ENCODE measurements at places on chromosomes 12 and 14.

DNA sequence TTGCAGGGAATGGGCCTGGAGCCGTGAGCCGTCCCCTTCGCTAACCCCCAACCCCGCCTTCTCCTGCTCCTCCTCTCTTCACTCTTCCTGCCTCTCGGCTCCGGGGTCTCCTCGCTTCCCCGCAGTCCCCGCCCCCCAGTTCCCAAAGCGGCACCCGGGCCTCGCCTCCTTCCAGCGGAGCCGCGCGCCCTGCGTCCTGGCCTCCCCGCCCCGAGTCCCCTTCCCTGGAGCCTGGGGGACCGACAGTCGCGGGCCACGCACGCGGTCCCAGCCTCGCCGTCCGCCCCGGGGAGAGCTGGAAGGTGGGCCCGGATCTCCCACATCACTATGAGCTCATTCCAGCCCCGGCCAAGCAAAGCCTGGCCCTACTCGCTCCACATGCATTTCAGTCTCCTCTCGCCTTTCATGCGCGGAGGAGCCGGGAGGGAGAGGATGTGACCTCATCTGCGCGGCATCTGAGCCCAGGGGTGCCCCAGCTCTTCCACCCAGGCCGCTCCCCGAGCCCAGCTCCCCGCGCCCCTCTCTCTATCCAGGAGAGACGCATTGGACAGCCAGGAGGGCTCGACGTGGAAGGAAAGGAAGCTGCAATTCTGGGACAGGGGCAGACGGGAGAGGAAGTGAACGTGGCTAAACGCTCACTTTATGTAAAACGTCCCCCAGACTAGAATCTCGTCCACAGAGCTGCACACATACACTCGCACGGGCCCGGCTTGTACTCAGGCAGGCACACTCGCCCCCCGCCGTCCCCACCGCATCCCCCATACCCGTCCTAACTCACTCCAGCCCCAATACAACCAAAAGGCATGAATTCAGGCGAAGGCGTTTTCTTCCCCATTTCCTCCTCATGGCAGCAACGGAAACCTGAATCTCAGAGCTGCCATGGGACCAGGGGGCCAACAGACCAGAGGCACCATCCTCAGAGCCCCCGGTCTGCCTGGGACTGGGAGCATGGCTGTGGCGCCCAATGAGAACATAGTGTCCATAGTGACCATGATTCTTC lies 108.7 kb upstream of the CCND2 start:
- no peak for DNase-seq

DNA sequence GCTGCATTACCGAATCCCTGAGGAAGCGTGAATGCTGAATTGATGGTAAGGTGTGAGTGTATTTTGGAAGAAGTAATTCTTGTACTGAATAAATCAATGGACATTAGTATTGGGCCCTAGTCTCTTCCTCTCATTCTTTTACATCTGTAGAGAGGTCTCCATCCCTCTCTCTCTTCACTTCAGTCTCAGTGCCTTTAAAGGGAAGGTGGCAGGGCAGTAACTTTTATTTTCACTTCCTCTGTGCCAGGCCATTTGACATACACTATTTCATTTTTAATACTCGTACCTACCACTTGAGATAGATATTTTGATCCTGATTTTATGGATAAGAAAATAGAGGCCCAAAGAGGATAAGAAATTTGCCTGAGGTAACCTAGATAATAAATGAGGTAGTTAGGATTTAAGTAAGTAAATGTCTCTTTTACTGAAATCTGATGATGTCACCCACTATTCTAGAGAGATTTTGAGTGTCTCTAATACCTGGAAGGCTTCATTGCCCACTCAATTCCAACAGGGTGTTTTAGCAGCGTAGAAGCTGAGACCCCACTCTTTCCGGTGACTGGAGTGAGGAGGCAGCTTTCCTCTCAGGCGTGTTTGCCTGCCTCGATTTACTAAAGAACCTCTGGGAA lies 177.9 kb upstream of the PRICKLE1 start:
- no peak for DNase-seq

GRCh38 chr12:31261744-31262143 lies 64.2 kb downstream of the SINHCAF start:
- no peak for DNase-seq

DNA sequence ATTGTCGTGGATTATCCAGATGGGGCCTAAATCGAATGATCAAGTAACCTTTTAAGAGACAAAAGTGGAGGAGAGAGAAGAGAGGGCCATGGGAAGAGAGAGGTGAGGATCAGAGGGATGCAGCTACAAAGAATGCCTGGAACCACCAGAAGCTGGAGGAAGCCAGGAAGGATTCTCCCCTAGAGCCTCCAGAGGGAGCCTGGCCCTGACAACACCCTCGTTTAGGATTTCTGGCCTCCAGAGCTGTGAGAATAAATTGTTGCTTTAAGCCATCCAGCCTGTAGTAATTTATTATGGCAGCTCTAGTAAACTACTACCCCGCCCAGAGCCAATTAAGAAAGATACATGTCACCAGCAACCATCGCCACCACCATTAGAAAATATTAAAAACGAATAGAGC lies 46.2 kb upstream of the GSC start:
- DNase-seq, result no peak

GRCh38 chr14:104139460-104140212 lies 1.2 kb downstream of the KIF26A start:
- no peak for DNase-seq

- no peak for DNase-seq
Observed at GRCh38 chr14:75168586-75169335, 7.7 kb downstream of the TMED10 start.

GRCh38 chr12:54463484-54463883 lies 9.9 kb downstream of the GTSF1 start:
- no peak for DNase-seq

DNA sequence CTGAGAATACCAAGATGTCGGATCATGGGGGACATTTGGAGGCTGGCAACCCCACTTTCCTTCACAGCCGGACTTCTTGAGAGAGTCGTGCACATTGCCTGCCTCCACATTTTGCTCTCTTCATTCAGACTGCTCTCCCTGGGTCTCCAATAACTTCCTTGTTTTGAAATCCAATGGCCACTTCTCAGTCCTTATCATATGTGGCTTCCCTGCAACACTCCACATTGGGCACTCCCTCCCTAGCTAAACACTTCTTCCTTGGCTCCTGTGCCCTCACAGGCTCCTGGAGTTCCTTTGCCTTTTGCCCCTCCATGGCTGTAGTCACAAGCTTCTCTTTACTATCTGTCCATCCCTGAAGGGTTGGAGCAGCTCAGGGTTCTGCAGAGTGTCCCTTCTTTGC lies 30.1 kb downstream of the NPC2 start:
- no peak for DNase-seq

DNA sequence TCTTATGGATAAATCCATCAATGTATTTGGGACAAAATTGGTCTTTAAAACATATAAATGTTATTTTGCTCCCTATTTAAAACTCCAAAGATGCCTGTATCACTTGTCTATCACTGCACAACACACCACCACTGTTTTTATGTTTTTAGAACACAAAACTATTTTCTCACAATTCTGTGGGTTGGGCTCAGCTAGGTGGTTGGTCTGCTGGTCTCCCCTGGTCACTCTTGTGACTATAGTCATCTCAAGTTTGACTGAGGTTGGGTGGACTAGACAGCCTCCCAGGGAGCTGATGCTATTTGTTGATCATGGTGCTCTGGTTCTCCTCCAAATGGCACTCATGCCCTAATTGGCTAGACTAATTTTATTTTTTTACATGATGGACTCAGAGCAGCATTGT lies 39.5 kb upstream of the NR1H4 start:
- no peak for DNase-seq

GRCh38 chr14:61696753-61697318 lies 1.5 kb downstream of the HIF1A start:
- no peak for DNase-seq

DNA sequence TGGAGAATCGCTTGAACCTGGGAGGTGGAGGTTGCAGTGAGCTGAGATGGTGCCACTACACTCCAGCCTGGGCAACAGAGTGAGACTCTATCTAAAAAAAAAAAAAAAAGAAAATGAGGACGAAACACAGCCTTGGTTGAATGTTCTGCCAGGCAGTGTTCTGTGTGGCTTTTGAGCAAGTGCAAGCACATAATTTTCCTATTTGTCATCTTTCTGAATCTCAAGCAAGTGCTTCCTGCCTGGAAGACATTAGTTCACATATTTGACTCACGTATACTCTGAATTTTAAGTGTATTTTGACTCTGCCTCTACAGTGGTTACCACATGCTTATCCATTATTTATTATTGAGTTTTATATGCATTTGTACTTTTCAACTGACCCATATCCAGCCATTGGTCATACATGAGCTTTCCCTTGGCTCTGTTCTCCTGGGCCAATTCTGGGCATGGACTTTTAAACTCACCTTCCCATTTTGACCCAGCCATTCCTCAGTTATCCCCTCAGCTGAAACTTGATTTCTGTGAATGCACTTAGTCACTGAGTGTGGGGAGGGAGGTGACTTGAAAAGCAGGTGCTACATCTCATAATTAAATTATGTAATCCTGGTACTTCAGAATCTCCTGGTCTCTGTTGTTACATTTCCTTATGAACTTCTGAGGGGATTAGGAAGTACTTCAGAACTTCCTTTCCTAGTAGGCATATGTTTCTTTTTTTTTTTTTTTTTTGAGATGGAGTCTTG lies 8.1 kb downstream of the OR10G2 start:
- no peak for DNase-seq

- DNase-seq, result no peak
Observed at GRCh38 chr14:34643361-34643760, 13.4 kb upstream of the SNX6 start.

GRCh38 chr12:6965714-6966113 lies 4.8 kb downstream of the PHB2 start:
- no peak for DNase-seq

DNA sequence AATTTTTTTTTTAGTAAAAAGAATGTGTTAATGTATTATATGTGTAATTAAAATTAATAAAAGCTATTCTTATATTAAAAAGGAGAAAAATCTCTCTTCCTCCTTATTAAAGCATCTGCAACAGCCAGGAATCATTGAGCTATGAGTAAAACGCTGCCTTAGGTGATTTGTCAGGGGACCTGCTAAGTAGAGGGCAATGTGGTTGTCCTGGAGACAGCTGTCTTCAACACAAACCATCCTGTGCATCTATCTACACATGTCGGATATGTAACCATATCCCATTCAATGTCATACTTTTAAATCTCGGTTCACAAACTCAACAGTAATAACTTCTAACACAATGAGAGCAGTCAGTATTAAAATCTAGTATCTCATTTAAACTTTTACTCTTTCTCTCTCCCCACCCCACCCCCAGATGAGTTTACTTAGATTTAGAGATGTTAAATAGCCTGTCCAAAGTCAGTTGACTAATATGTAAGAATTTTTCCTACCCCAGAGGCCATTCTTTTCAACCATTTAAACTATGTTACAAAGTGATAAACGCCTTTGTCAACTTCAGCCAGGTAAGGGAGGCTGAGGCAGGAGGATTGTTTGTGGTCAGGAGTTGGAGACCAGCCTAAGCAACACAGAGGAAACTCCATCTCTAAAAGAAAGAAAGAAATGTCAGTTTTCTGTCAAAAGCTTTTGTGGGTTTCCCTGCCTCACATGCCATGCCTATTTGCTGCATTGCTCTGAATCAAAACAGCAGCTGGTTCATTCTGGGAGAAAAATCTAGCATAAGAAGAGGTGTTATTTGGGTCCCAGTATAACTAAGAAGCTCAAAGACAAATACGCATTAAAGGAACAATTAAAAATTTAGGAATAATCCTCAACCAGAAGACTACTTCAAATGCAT lies 413.7 kb upstream of the CCDC196 start:
- no peak for DNase-seq

DNA sequence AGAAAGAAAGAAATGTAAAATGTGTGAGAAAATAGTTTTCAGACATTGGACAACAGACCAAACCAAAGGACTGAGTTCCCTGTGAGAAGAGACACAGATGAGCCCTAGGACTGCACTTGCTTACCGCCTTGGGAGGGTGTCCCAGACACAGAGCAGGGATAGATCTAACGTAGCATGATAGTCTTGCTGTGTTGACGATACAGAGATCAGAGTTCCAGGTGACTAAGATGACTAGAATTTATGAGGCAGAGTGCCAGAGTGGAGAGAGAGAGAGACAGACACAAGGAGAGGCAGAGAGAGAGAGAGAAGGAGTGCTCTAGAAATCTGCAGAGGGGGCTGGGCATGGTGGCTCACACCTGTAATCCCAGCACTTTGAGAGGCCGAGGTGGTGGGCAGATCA lies 148.2 kb upstream of the LMNTD1 start:
- DNase-seq, result no peak

DNA sequence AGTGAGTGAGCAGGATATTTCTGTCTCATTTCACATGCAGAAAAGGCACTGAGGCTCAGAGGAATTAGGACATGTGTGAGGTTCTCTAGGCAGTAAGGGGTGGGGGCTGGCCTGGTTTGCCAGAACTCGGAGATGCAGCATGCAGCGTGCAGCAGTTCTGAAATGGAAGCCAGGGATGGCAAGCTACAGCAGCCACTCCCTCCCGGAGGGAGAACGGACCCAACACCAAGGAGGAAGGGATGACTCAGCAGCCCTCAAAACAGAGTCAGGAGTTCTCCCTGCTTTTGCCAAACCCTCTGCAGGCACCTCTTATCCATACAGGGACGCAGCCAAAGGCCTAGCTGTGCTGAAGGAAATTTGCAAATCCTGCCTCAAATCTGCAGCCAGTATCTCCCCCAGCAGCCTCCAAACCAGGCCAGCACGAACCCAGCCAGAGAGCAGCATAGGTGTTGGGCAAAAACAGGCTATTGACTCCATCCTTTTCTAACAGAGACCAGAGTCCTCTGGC lies 10.3 kb upstream of the SERPINA3 start:
- no peak for DNase-seq

DNA sequence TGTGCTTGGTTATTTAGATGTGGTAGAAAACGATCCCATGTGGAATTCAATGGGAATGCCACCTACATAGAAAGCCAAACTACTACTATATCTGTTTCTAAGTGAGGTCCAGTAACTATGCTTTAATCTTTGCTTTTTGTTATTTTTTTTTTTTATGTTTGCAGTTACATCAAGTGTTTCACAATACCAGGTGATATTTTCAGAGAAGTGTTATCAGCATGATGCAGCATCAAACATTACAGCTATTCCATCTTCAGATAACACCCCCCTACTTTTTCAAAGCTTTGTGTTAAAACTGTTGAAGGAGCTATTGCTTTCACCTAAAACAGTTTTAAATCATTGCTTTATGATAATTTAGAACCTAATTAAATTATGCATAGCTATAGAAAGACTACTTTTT lies 163.8 kb upstream of the SLC16A7 start:
- no peak for DNase-seq

DNA sequence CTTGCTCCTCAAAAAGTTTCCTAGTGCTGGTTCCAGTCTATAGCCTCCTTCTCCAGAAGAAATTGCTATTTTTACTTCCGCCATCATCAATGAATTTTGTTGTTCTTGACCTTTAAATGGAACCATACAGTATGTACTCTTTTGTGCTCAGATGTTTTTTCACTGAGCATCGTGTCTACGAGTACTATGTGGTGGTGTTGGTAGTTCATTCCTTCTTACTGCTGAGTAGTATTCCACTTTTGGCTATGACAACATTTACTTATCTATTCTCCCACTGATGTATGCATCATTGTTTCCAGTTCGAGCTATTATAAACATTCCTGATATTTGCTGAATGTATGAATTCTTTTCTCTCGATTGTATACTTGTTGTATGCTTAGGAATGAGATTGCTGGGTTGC lies 28.6 kb downstream of the SLC2A14 start:
- DNase-seq, result no peak

All from NCI-H2081 (cell line).